H4 (cell line): ENCODE measurements at places on chromosomes 1 and 21. TPM values are rescaled to one million over a fixed set of nuclear protein-coding genes. Genes with fewer than 3 reads are reported as not detected.

Gene SAMD11
- 39.7 and 116 TPM in 2 replicates for total RNA-seq

Gene MCOLN3
- total RNA-seq, result 0.72 and 1.4 TPM in 2 replicates

GRCh38 chr1:1037366-1038327 lies 17.7 kb downstream of the AGRN start:
- no peak for DNase-seq

Gene IL23R
- not detected in 2 replicates for total RNA-seq

Gene FAM89A
- 24.9 and 32.0 TPM in 2 replicates for total RNA-seq

GRCh38 chr1:207866471-207867135 lies 44.3 kb downstream of the CD34 start:
- DNase-seq, result no peak
